ENCODE measurements at places on chromosomes 2 and 18.

DNA sequence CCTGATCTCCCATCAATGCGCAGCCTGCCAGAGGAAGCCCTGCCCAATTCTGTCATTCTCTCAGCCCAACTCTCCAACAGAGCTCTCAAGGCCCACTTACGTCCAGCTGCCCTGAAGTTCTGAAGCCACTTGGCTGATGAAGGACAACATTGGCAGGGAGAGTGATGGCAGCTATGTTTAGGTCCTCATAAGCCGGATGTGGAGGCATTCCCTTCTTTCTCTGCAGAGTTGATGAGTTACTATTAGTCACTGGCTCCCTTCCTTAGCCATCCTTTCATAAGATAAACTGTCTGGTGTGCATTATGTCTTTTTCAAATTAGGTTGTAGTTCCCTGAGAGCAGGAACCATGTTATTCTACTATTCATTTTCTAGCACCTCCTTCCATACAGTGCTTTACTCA is 22.5 kb upstream of the TACR1 start:
- DNase-seq = no peak

- DNase-seq = no peak
Observed at GRCh38 chr2:127834951-127835350, 23.0 kb downstream of the POLR2D start.

GRCh38 chr18:44325903-44326635 is 354.6 kb upstream of the SETBP1 start:
- DNase-seq = peak; percentile 31

- DNase-seq = no peak
Observed at GRCh38 chr18:46488471-46489213, 168.4 kb downstream of the LOXHD1 start.

DNA sequence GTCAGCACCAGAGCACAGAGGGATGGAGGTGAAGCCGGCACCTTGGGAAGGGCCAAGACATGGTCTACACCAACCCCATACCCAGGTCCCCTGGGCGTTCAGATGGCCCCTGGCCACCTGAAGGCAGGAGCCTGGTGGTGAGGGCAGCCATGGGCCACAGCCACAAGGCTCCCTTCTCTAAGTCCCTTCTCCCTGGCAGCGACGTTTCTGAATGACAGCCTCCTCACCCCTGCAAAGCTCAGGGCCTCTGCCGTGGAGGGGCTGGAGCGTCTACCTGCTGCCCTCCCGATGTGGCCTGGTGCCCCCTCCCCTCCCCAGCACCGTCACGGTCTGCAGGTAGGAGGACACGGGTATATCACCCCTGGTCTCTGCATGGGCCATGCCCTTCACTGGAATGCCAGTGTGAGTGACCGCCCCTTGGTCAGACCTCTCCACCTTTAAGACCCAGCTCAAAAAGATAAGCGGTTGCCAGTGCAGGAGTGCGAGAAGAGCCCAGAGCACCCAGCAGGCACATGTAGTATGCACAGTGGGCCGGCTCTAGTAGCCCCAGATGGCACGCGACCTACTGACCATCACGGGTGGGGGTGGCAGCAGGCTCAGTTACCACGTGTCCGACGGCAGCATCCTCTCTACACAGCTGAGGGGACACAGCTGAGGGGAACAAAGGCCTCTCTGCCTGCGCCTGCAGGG is 46.6 kb downstream of the HS6ST1 start:
- no peak for DNase-seq

Data from Kasumi-1 (cell line).